ENCODE measurements at places on chromosomes 11 and 22. TPM values are rescaled to one million over a fixed set of nuclear protein-coding genes. Genes with fewer than 3 reads are reported as not detected.

GRCh38 chr11:34002420-34002819 is 49.1 kb upstream of the CAPRIN1 start:
- no peak for DNase-seq

Gene PLAAT4
- 11.5 TPM for total RNA-seq

GRCh38 chr11:63611395-63611747 is 2.9 kb downstream of the PLAAT3 start:
- no peak for DNase-seq

DNA sequence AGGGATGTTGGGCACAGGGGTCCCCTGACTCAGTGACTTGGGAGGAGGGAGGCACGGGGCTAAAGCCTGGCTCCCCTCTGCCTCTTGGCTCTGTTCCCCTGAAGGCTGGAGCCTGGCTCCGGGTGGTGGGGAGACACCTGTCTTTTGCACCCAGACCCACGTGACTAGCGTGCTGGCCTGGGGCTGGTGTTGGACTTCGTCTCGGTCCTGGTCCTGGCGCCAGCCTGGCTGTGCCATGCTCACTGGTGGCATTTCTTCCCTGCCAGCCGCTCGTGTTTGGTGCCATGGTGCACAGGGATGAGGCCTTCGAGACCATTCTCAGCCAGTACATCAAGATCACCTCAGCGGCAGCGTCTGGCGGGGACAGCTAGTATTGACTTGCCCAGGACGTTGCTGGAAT is 56.7 kb downstream of the GRAMD4 start:
- DNase-seq, result no peak

DNA sequence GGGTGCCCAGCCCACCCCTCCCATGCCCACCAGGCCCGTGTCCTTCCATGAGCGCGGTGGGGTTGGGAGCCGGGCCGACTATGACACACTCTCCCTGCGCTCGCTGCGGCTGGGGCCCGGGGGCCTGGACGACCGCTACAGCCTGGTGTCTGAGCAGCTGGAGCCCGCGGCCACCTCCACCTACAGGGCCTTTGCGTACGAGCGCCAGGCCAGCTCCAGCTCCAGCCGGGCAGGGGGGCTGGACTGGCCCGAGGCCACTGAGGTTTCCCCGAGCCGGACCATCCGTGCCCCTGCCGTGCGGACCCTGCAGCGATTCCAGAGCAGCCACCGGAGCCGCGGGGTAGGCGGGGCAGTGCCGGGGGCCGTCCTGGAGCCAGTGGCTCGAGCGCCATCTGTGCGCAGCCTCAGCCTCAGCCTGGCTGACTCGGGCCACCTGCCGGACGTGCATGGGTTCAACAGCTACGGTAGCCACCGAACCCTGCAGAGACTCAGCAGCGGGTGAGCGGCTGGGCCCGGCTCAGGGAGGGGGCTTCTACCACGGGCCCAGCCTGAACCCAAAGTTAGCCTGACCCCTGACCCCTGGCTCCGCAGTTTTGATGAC is 3.0 kb downstream of the PKP3 start:
- peak; percentile 93 for DNase-seq

Gene PKDREJ
- 0.05 TPM for total RNA-seq

- peak; percentile 51 for DNase-seq
Measured at GRCh38 chr11:119529063-119529845, 106.3 kb upstream of the THY1 start.

GRCh38 chr11:19032990-19033389 is 27.5 kb downstream of the MRGPRX2 start:
- no peak for DNase-seq

DNA sequence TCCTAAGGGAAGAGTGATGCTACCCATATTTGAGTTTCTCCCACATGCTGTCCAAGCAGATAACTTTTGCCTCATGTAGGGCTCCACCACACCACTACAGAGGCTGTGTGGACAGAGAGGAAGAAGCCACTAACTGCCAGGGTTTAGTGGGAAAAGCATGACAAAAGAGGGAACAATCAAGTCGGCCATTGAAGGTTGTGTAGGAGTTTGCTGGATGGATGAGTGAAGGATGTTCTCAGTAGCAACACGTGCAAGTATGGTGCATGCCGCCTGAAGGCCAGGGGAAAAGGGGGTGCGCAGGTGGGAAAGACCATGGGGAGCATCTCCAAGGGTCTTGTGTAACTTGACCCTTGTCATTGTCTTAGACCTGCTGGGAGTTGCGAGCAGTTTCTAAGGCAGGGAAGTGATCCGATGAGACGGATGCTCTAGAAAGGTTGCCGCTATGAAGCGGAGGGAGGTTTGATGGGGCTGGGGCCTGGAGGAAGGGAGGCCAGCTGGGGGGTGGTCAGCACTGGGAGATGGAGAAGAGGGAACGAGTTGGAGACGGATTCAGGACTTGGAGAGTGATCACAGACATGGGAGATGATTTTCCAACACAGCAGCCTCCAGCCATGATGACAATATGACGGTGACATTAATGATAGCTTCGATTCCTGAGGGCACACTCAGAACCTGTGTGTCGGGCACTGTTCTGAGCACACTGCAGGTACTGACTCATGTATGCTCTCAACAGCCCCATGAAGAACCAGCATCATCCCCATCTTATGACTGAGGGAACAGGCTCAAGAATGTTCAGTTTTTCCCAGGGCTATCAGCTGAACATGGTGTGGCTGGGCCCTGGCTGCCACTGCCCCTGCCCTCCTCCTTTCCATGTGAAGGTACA is 53.7 kb downstream of the CD6 start:
- peak; percentile 49 for DNase-seq

Gene SCGB2A2
- total RNA-seq, result not detected

Gene KLHL35
- 0.79 TPM for total RNA-seq

Gene NCF4
- 16.5 TPM for total RNA-seq

- peak; percentile 92 for DNase-seq
Measured at GRCh38 chr11:62905927-62906531, 15.1 kb downstream of the CHRM1 start.

DNA sequence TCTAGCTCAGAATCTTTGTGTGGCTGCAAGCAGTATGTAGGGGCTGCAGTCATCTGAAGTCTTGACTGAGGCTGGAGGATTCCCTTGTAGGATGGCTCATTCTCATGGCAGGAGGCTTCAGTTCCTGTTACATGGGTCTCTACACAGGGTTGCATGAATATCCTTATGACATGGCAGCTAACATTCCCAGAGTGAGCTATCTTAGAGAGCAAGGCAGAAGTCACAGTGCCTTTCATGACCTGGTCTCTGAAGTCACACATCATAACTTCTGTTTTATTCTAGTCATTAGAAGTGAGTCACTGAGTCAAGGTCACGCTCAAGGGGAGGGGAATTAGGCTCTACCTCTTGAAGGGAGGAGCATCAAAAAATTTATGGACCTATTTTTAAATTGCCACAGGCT is 10.3 kb upstream of the SPON1 start:
- no peak for DNase-seq

Gene OSM
- 1.0 TPM for total RNA-seq

GRCh38 chr22:23708270-23708669 is 17.5 kb downstream of the RGL4 start:
- no peak for DNase-seq

GRCh38 chr11:76660533-76661305 is 9.8 kb downstream of the LRRC32 start:
- peak; percentile 76 for DNase-seq

GRCh38 chr11:3954448-3955298 is 99.2 kb downstream of the STIM1 start:
- DNase-seq, result no peak

DNA sequence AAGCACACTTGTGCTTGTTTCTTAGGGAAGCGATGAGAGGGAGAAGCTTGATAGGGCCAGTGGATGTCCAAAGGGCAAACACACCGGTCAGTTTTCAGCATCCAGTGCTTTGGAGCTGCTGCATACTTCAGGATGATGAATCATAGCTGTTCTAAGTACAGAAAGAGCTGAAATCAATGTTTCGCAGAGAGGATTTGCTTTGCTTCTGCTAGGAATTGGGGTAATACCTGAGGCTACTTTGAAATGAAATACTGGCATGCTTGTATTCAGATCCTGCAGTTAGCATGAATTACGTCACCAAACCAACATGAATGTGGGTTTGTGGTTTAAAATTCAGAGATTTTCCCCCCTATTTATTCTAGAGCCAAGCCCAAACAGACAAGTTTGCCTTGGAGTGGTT is 41.7 kb upstream of the SC5D start:
- no peak for DNase-seq

DNA sequence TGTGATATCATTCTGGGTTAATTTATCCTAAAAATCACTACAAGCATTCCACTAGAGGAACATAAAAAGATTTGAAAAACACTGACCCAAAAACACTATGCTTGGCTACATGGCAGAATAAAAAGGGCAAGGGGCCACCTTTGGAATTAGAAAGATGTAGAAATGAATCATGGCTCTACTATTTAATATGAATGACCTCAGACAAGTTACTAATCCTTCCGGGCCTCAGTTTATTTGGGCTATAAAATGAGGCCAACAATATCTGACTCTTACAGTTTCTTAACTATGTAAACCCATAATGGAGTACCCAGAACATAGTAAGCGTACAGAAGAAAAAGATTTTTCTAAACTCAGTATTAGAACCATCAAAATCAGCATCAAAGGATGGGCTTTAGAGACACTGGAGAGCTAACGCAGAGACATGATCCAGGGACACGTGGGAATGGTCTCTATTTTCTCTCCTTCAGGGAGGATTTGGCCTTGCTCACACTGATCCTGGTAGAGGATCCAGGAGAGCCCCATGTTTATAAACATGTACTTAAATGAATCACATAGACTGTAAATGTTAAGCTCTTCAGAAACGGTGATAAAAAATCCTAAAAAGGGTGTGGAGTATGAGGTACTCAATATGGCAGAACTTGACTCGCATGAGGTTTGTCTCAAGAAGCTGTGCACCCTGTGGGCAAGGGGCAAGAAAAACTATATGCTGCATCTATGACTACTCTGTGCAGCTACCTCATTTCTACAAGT is 288.4 kb upstream of the PITPNB start:
- no peak for DNase-seq

DNA sequence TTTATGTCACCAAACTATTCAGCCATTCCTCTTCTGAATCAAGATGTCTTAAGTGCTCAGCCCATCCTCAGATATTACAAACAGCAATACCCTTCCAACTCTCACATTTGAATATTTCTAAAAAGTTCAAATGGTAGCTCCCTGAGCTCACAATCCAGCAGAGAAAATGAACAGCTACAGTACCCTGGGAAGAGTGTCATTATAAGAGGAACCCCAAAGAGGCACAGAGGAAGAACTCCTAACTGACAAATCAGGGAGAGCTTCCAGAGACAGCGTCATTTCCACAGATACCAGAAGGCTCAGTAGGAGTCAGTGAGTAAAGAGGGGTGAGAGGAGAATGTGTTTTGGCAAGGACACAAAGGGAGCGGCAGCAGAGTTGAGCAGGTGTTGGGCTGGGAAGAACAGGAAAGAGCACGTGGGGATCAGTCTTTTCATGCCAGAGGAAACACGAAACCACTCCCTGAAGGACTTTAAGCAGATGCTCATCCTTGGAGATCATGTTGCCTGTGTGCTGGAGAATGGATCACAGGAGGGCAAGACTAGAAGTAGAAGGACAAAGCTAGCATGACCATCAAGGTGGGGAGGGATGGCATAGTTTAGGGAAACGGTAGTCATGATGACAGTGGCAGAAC is 4.3 kb downstream of the CLTCL1 start:
- no peak for DNase-seq

Gene MS4A1
- total RNA-seq, result 2.5 TPM

Gene NRGN
- total RNA-seq, result 7.6 TPM

DNA sequence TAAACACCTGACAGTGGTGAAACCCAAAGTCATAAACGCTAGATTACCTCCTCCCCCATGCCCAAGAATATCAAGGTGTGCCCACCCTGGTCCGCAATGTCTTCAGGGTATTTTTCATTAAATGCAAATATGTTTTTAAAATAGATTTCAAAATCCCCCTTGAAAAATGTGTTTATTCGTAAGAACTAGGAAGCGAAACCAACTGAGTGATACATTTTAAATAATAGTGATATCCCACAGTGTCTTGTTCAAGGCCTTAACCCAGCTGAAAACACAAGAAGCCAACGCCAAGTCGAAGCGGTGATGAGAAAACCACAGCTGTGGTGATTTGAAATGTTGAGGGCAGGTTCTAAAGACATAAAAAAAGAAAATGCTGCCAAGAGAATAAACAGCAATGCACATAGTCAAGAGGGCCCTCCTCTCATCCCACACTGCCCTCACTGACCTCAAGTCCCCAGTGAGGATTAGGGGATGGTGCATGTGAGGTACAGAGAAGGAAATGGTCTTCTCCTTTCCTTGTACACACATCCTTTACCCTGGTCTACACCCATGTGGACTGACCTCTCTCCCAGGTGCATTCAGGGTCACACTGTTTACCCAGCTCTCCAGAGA is 25.5 kb downstream of the KCNJ1 start:
- DNase-seq, result no peak

Measured in posterior vena cava (tissue), 2 donors.